ENCODE measurements at places on chromosomes 6 and 20.
A peak's percentile ranks its signal among the peaks of the same experiment; 100 is the strongest.

DNA sequence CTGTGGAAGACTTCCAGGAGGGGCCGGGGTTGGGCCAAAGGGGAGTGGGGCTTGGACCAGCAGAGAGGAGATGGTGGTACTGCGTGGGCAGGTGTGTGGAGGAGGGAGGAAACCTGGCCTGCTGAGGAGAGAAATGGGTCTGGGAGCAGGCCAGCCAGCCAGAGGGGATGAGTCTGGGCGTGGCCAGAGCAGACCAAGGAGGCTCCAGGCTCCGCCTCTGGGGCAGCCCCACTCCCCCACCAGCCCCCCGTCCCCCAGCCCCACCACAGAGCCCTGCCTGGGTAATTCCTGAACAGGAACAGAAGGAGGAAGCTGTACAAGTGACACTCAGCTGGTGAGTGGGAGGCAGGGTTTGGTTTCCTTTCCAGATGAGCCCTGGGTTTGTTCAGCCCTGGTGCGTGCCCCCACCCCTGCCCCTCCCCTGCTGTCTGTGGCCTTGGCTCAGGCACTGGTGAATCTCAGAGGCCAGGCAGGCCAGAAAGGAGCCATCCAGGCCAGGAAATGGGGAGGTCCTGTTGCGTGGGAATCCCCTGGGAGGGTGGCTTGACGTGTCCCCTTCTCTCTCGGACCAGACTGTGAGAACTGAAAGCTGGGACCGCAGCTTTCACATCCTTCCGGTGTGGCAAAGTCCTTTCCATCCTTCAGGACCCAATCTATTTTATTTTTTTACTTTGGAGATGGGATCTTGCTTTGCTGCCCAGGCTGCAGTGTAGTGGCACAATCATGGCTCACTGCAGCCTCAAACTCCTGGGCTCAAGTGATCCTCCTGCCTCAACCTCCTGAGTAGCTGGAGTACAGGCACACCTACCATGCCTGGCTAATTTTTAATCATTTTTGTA lies 9.4 kb upstream of the SRC start:
- DNase-seq, result peak; percentile 57

- DNase-seq, result no peak
Observed at GRCh38 chr20:24985802-24986201, 6.7 kb downstream of the APMAP start.

- no peak for DNase-seq
Observed at GRCh38 chr20:49233226-49233625, 14.0 kb downstream of the DDX27 start.

DNA sequence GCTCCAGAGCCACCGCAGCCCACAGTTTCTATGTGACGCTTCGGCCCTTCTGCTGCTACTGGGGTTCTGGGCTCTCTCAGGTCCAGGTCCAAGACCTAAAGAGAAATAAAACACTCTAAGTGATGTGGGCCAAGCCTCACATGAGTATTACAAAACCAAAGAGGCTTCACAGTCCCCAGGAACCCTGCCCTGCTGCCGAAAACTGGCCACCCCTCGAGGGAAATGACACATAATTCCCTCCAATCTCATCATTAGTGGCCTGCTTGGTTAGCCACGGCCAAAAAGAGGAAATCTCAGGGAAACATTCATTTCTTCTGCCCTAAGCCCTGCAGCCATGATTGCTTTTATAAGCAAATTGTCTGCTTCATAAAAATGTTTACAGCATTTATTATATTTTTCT lies 32.5 kb downstream of the DLL1 start:
- no peak for DNase-seq

GRCh38 chr20:41359541-41360011 lies 7.0 kb downstream of the EMILIN3 start:
- no peak for DNase-seq

Data from activated CD4-positive, alpha-beta T cell treated with anti-CD3 and anti-CD28 coated beads, Interleukin-2, Interleukin-6, amounts not matched to agents 100 ng/mL and 50 ng/mL, durations not matched to agents 16 hours and 8 hours (primary cell).